Osteoblast (primary cell): ENCODE measurements at places on chromosomes 7 and 10. TPM values are rescaled to one million over a fixed set of nuclear protein-coding genes. Genes with fewer than 3 reads are reported as not detected.

- H3K4me3 ChIP-seq: no peak overlapping the region
- H3K27ac ChIP-seq: no peak overlapping the region
- H3K36me3 ChIP-seq: no peaks in the 10 kb centered on the region
- no peaks in the 10 kb centered on the region for H3K4me1 ChIP-seq
- no peak for DNase-seq
- no peaks in the 10 kb centered on the region for H3K27me3 ChIP-seq
Measured at GRCh38 chr7:13067036-13067435, 379.6 kb downstream of the ARL4A start.

- no peaks in the 10 kb centered on the region for H3K36me3 ChIP-seq
- H3K27me3 ChIP-seq: no peaks in the 10 kb centered on the region
- H3K4me1 ChIP-seq: peaks cover 5% of the 10 kb centered on the region
- no peak overlapping the region for H3K4me3 ChIP-seq
Measured at GRCh38 chr10:114071178-114071577, 27.5 kb downstream of the ADRB1 start.

- peak; percentile 79 for DNase-seq
- peaks cover 26% of the 10 kb centered on the region for H3K36me3 ChIP-seq
- peak overlapping the region; percentile 95 for H3K4me3 ChIP-seq
- H3K27ac ChIP-seq: no peak overlapping the region
Measured at GRCh38 chr7:73555411-73555982, 2.0 kb downstream of the BCL7B start.

DNA sequence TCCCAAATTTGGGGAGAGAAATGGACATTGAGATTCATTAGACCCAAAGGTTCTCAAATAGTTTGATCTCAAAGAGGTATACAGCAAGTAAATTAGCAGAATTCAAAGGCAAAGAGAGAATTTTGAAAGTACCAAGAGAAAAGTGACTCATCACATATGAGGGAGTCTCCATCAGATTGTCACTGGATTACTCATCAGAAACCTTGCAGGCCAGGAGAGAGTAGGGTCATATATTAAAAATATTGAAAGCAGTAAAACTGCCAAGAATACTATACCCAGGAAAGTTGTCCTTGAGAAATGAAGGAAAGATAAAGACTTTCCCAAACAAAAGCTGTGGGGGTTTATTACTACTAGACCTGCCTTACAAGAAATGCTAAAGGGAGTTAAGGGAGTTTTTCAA is 140.6 kb downstream of the TMEM168 start:
- no peaks in the 10 kb centered on the region for H3K36me3 ChIP-seq
- H3K27me3 ChIP-seq: no peaks in the 10 kb centered on the region
- H3K27ac ChIP-seq: no peak overlapping the region
- DNase-seq: no peak

DNA sequence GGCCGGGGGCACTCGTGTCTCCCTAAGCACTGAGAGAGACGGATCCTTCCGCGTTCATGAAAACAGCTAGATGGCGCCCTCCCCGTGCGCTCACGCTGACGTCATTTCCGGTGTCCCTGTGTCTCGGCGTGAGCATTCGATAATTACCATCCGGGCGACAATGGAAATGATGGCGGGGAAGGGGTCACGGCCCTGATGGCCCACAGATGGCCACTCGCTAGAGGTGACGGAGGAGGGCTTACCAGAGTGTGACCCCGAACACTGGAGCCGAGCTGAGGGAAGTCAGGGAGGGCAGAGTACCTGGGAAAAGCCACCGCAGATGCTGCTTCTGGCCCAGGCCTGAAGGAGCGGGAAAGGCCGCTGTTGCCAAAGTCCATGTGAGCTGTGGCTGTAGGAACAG is 222.9 kb downstream of the TCERG1L start:
- H3K4me3 ChIP-seq: no peak overlapping the region
- H3K4me1 ChIP-seq: no peaks in the 10 kb centered on the region
- no peaks in the 10 kb centered on the region for H3K36me3 ChIP-seq
- peak; percentile 51 for DNase-seq
- H3K27ac ChIP-seq: no peak overlapping the region
- H3K27me3 ChIP-seq: no peaks in the 10 kb centered on the region

GRCh38 chr10:52755297-52756062 is 17.1 kb downstream of the MBL2 start:
- no peaks in the 10 kb centered on the region for H3K4me1 ChIP-seq
- no peaks in the 10 kb centered on the region for H3K36me3 ChIP-seq
- H3K27me3 ChIP-seq: no peaks in the 10 kb centered on the region
- H3K4me3 ChIP-seq: no peak overlapping the region

GRCh38 chr10:68871731-68872342 is 29.3 kb upstream of the DDX50 start:
- H3K27ac ChIP-seq: peak overlapping the region; percentile 58
- H3K36me3 ChIP-seq: no peaks in the 10 kb centered on the region
- no peak overlapping the region for H3K4me3 ChIP-seq

DNA sequence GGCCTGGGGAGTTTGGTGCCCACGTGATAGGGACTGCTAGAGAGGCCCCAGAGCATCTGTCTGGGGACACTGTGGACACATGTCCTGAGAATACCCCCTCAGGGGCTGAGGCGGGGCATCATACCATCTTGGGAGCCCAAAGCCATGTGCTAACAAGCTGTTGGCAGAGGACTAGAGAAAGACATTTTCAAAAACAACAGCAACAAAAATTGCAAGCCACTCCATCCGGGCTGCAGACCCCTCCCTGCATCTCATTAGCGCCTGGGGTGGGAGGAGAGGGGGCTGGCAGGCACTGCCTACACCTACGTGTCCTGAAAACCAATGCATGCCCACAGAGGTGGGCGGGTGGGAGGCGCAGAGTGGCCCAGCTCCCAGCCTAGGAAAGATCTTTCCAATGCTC is 507.4 kb upstream of the PODXL start:
- H3K27ac ChIP-seq: no peak overlapping the region
- no peak overlapping the region for H3K4me3 ChIP-seq
- no peak for DNase-seq
- H3K36me3 ChIP-seq: no peaks in the 10 kb centered on the region

GRCh38 chr7:44537442-44537841 is 3.7 kb downstream of the NPC1L1 start:
- no peaks in the 10 kb centered on the region for H3K27me3 ChIP-seq
- no peak overlapping the region for H3K27ac ChIP-seq
- H3K4me3 ChIP-seq: no peak overlapping the region
- no peaks in the 10 kb centered on the region for H3K4me1 ChIP-seq

- H3K27me3 ChIP-seq: no peaks in the 10 kb centered on the region
Measured at GRCh38 chr7:15750727-15751126, 64.2 kb upstream of the MEOX2 start.

DNA sequence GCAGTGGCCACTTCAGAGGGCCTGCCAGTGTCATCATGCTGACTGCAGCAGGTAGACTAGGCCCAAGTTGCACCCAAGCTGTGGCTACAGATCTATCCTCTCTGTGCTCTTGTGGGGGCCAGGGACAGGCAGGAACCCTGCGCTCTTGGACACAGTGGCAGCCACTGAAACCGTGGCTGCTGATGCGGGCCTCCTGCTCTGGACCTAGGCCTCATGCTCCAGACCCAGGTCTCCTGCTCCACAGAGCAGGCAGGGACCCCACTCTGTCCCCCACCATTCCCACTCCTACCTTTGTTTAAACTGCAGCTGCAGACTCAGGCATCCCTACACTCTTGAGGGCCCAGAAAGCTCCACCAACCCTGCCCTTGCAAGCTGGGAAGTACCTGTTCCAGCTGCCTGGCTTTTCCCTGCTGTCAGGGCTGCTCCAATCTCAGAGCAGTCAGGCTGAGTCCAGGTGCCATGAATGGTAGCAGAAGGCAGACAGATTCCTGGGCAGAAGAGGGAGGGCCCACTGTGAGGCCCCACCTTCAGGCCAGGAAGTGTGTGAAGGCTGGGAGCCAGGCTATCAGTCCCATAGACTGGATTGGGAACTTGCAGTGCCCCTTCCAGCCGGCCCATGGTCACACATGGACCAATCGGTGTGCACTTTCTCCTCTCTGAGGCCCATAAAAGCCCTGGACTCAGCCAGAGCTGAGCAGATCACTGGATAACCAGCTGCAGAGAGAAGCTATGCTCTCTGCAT is 634.0 kb upstream of the SEMA3D start:
- no peaks in the 10 kb centered on the region for H3K27me3 ChIP-seq
- no peak overlapping the region for H3K27ac ChIP-seq
- H3K4me3 ChIP-seq: no peak overlapping the region
- no peaks in the 10 kb centered on the region for H3K36me3 ChIP-seq
- no peak for DNase-seq
- H3K4me1 ChIP-seq: no peaks in the 10 kb centered on the region

GRCh38 chr7:134901389-134902020 is 84.8 kb upstream of the AGBL3 start:
- no peak for DNase-seq
- H3K27ac ChIP-seq: peak overlapping the region; percentile 68
- no peak overlapping the region for H3K4me3 ChIP-seq
- H3K36me3 ChIP-seq: peaks cover 54% of the 10 kb centered on the region
- H3K4me1 ChIP-seq: peaks cover 80% of the 10 kb centered on the region

DNA sequence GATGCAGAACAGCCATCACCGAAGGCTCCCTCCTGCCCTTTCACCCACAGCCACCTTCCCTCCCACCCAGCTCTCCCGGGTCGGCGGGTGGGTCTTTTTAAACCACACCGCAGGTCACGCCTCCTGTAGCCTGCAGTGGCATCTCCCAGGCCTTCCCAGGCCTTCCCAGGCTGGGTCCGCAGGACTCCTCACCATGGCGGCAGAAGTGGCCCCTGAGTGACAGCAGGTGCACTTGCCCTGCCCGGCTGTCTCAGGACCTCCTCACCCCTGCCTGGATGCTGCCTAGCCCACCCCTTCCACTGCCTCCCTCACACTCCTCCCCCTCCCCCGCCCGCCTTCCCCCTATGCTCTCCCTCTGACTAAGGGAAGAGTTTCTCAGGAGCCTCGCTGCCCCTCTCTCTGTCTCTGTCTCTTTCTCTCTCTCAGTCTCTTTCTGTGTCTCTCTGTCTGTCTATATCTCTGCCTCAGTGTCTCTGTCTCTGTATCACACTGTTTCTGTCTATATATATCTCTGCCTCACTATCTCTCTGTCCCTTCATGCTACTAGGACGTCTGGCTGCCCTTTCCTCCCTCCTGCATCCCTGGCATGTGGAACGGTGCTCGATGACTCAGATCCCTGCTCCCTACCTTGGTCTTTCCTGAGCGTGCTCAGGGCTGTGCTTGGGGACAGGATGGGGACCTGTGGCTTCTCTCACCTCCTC is 57.5 kb downstream of the GLRX3 start:
- H3K27ac ChIP-seq: no peak overlapping the region
- H3K36me3 ChIP-seq: no peaks in the 10 kb centered on the region
- peaks cover 4% of the 10 kb centered on the region for H3K4me1 ChIP-seq
- H3K4me3 ChIP-seq: no peak overlapping the region
- H3K27me3 ChIP-seq: no peaks in the 10 kb centered on the region

DNA sequence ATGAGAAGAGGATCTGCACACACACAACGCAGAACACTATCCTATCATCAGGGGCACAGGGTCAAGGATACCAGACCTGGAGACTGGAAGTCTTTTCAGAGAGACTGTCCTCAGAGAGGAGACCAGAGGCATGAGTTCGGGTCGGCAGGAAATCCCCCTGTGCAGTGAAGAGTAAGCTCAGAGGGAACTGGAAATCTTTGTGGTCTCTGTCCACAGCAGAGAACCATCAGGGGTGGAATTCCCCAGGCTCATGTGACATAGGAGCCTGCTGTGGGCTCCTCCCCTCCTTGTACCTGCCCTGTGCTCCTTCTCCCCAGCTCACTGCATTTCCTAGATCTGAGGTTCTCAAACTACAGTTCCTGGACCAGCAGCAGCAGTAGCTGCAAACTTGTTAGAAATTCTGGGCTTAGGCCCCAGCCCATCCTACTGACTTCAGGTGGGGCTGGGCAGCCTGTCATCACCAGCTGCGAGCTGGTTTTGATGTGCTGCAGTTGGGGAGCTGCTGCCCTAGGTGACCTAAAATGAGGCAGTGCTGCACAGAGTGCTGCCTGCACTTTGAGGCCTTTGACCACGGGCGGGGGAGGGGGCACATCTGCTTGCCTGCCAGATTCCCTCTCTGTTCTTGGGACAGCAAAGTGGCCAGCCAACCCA is 2.4 kb downstream of the ZMIZ2 start:
- DNase-seq: peak; percentile 83
- H3K36me3 ChIP-seq: no peaks in the 10 kb centered on the region
- H3K4me1 ChIP-seq: peaks cover 12% of the 10 kb centered on the region
- no peak overlapping the region for H3K27ac ChIP-seq

GRCh38 chr7:37796138-37796775 is 52.1 kb upstream of the NME8 start:
- no peaks in the 10 kb centered on the region for H3K4me1 ChIP-seq
- H3K4me3 ChIP-seq: no peak overlapping the region
- H3K36me3 ChIP-seq: no peaks in the 10 kb centered on the region
- DNase-seq: no peak
- H3K27ac ChIP-seq: no peak overlapping the region

DNA sequence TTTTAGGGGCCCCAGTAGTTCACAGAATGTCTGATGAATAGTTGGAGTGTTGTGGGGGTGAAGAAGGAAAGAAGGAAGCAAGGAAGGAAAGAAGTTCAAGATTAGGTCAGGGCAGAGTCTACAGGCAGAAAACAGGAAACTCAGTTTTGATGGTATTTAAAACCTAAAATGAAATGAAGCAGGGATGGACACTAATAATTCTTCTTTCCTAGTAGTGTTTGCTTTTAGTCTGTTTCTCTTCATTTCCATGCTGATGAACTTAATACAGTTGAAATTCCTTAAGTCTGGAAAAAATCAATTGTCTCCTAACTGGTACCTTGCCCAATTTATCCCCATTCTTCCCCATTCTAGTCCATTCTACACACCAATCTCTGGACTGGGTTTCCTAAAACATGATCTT is 59.0 kb upstream of the GSAP start:
- no peaks in the 10 kb centered on the region for H3K27me3 ChIP-seq
- peaks cover 4% of the 10 kb centered on the region for H3K4me1 ChIP-seq
- no peak overlapping the region for H3K27ac ChIP-seq
- no peak overlapping the region for H3K4me3 ChIP-seq

GRCh38 chr10:129483430-129484010 is 16.5 kb downstream of the MGMT start:
- no peaks in the 10 kb centered on the region for H3K27me3 ChIP-seq
- no peaks in the 10 kb centered on the region for H3K36me3 ChIP-seq
- H3K27ac ChIP-seq: no peak overlapping the region
- no peak overlapping the region for H3K4me3 ChIP-seq
- DNase-seq: no peak

- H3K4me1 ChIP-seq: no peaks in the 10 kb centered on the region
- no peaks in the 10 kb centered on the region for H3K36me3 ChIP-seq
- H3K27me3 ChIP-seq: no peaks in the 10 kb centered on the region
- no peak overlapping the region for H3K4me3 ChIP-seq
- no peak for DNase-seq
Measured at GRCh38 chr10:86105181-86105580, 261.4 kb downstream of the GRID1 start.

DNA sequence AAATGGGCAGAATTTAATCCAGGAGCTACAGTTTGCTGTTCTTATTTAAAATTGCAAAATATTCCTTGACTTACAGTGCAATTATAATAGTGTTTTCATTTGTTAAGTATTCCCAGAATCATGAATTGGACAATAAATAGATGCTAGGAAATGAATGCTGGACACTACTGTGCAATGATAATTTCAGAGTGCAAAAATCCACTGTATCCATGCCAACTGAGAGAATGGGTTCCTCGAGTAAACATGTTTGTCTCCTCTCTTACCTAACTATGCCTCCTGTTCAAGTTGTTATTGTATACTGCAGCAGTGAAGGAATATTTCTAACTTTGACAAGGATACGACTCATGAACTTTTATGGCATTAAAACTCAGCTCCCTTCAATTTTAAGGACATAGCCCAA is 1396.3 kb downstream of the GATA3 start:
- no peak overlapping the region for H3K4me3 ChIP-seq
- no peaks in the 10 kb centered on the region for H3K4me1 ChIP-seq
- H3K27ac ChIP-seq: no peak overlapping the region
- no peaks in the 10 kb centered on the region for H3K36me3 ChIP-seq

The WDR37 gene
- total RNA-seq: 18.8 and 20.6 TPM in 2 replicates

The PLOD3 gene
- 78.7 and 81.8 TPM in 2 replicates for total RNA-seq
